ENCODE measurements at places on chromosomes 2 and 18. TPM values are rescaled to one million over a fixed set of nuclear protein-coding genes. Genes with fewer than 3 reads are reported as not detected.

The ASB18 gene
- 0.07 TPM for polyA plus RNA-seq

GRCh38 chr2:190791347-190791975 lies 89.2 kb upstream of the GLS start:
- DNase-seq, result peak; percentile 36

GRCh38 chr2:7121851-7122250 lies 204.6 kb downstream of the RNF144A start:
- DNase-seq, result no peak

DNA sequence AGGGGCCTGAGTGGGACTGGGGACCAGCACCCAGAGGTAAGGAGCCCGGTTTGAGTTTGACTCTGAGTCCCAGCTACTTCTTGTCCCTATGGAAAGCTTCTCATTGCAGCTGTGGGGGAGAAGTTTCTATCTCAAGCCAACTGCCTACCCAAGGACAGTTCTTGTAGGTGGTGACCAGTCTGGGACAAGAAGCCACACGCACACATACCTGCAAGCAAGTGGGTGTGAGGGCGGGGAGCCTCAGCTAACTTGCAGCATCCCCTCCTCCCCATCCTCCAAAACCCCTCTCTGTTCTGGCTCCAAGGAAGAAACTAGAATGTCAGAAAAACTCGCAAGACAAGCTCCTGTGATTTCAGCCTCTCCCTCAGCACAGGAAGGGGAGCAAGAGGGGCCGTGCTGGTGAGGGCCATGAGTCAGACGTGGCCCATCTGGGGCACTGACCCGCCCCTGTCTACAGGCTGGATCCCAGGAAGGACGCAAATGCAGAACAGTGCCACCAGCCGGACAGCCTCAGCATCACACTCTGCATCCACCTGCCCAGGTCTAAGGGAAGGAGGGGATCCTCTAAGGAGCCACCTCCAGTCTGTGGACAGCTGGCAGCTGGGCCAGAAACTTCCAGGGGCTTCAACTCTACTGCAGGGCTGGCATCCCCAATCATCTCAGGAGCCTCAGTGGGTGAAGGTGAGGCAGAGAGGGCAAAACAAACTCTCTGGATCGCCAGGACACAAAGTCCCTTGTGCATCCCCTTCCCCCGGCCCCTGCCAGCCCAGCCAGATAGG lies 103.4 kb downstream of the TNS1 start:
- DNase-seq, result no peak

DNA sequence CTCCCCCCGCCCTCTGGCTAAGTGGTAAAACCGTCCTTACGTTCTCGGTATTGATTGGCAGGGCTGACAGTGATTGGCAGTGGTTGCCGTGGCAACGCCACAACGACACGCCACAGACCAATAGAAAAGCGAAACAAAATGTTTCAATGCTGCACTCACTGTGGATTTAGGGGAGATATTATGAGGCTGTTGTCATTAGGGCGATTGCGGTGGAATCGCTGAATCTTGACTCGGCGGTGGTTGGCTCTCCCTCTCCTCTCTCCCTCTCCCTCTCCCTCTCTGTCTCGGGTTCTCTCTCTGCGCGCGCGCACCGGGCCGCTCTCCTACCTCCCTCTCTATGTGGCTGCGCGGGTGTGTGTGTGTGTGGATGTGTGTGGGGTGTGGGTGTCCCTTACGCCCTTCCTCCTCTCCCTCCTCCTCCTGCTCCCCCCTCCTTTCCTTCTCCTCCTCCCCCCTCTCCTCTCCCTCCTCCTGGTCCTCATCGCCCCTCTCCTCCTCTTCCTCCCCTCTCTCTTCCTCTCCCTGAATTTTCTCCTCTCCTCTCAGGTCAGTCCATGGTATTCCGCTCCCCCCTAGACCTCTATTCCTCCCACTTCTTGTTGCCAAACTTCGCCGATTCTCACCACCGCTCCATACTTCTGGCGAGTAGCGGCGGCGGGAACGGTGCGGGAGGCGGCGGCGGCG lies at the start of gene SIX3:
SIX3 (plus strand) TSS at position 152 of the 684 bp plus-strand sequence; CDS start at position 555, 403 bp downstream.
- DNase-seq, result no peak

GRCh38 chr2:7880566-7880965 lies 801.3 kb upstream of the ID2 start:
- no peak for DNase-seq

- DNase-seq, result no peak
Measured at GRCh38 chr2:75157435-75157834, 41.9 kb downstream of the TACR1 start.

- DNase-seq, result no peak
Measured at GRCh38 chr2:121690095-121690494, 40.8 kb upstream of the CLASP1 start.
